ENCODE measurements at places on chromosomes 13 and 19. TPM values are rescaled to one million over a fixed set of nuclear protein-coding genes. Genes with fewer than 3 reads are reported as not detected.

Gene FGF14
- not detected for total RNA-seq

DNA sequence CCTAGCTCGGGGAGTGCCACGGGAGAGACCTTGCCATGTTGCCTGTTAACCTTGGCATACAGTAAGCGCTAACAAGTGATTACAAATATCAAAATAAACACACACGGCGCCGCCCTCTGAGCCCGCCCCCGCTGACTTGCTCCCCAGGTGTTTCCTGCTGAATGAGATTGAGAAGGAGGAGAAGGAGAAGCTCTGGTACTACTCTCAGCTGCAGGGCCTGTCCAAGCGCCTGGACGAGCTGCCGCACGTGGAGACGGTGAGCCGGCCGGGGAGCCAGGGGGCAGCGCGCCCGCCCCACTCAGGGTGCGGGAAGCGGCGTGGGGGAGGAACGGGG lies 5.0 kb downstream of the APC2 start:
- H3K27ac ChIP-seq = no peak overlapping the region
- no peak overlapping the region for H3K4me3 ChIP-seq
- H3K36me3 ChIP-seq = peaks cover 4% of the 10 kb centered on the region
- peaks cover 3% of the 10 kb centered on the region for H3K27me3 ChIP-seq
- no peak for DNase-seq

DNA sequence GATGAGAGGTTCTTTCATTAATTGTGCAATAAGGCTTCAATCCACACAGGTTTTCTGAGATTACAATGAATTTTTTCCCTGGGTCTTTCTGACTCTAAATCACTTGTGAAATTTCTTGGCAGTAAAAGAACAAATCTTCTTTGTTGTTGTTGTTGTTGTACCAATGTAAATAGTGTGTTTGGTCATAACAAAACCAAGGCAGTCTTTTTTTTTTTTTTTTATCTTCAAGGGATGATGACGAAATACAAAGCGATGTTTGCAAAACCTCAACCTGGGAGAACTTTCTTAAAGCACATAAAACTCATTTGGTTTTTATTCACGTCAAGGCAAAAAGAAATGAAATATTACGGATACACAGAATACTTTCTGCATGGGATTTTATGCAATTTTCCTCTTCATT lies 462.0 kb downstream of the LIG4 start:
- no peak for DNase-seq
- H3K4me3 ChIP-seq = no peak overlapping the region
- H3K4me1 ChIP-seq = no peaks in the 10 kb centered on the region
- H3K27ac ChIP-seq = no peak overlapping the region

GRCh38 chr13:108915095-108915633 lies 285.8 kb downstream of the MYO16 start:
- no peaks in the 10 kb centered on the region for H3K27me3 ChIP-seq
- H3K27ac ChIP-seq = peak overlapping the region; percentile 85
- no peak for DNase-seq
- H3K4me1 ChIP-seq = peaks cover 5% of the 10 kb centered on the region
- H3K4me3 ChIP-seq = no peak overlapping the region
- no peaks in the 10 kb centered on the region for H3K36me3 ChIP-seq

- H3K4me3 ChIP-seq = no peak overlapping the region
- peaks cover 30% of the 10 kb centered on the region for H3K4me1 ChIP-seq
- no peaks in the 10 kb centered on the region for H3K27me3 ChIP-seq
- DNase-seq = no peak
- H3K27ac ChIP-seq = no peak overlapping the region
Observed at GRCh38 chr19:3692141-3693024, 7.9 kb downstream of the PIP5K1C start.

- no peaks in the 10 kb centered on the region for H3K36me3 ChIP-seq
- no peaks in the 10 kb centered on the region for H3K27me3 ChIP-seq
Observed at GRCh38 chr19:54795758-54796157, 7.7 kb upstream of the KIR2DL4 start.

DNA sequence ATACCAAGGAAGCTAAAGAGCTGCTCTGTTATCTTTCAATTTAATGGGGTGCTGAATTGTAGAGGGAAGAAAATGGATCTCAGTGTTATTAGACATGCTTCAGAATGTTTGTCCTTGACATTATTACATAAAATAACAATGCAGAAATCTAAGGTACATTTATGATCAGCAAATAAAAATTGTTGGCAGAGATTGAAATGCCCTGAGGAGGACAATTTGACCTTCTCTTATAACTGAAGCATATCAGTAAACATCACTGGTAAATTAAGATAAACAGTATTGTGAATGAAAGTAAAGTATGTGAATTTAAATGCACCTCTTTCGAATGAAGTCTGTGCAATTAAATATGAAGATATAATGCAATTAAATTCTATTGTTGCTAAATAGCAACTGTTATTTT lies 1362.1 kb upstream of the ATXN8OS start:
- no peaks in the 10 kb centered on the region for H3K27me3 ChIP-seq
- H3K36me3 ChIP-seq = no peaks in the 10 kb centered on the region
- no peak overlapping the region for H3K27ac ChIP-seq
- no peak overlapping the region for H3K4me3 ChIP-seq
- no peaks in the 10 kb centered on the region for H3K4me1 ChIP-seq
- no peak for DNase-seq

Gene ZNF573
- 13.6 TPM for total RNA-seq

DNA sequence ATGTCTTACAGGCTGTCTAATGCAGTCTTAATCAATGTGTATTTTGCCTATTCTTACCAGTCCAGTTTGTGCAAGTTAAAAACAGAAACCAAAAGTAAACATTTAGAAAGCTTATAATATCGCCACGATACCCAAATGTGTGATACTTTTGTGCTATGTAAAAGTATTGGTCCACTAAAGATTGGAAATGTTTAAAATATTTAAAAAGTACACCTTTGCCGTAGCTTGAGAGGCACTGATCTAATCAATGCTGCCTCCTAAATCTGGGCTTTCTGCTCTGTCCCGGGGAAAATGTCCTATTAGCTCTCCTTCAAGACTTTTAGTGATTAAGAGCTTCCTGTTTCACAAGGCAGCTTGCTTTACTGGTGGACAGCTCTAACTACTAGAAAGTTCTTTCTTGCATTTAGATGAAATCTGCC lies 64.7 kb downstream of the DNAJC15 start:
- no peaks in the 10 kb centered on the region for H3K27me3 ChIP-seq
- H3K4me3 ChIP-seq = peak overlapping the region; percentile 28
- peak overlapping the region; percentile 17 for H3K27ac ChIP-seq

DNA sequence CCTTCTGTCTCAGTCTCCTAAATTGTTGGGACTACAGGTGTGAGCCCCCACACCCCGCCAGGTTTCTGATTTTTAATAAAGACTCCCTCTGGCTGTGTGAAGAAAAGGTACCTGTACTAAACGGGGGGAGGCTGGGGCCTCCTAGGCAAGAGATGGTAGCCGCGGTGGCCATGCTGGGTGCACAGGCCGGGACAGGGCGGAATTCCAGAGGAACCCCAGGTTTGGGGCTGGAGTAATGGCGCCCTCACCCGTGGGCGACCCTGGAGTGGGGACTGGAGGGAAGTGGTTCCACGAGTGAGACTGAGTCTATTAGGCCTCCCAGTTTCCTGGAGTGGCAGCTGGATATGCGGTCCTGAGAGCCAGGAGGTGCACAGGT lies 1.6 kb upstream of the CBARP start:
- peaks cover 5% of the 10 kb centered on the region for H3K4me1 ChIP-seq
- no peak overlapping the region for H3K4me3 ChIP-seq
- no peak for DNase-seq
- H3K27me3 ChIP-seq = no peaks in the 10 kb centered on the region

- no peak overlapping the region for H3K4me3 ChIP-seq
- no peaks in the 10 kb centered on the region for H3K27me3 ChIP-seq
- DNase-seq = no peak
Observed at GRCh38 chr19:44648631-44649251, 5.0 kb downstream of the PVR start.

DNA sequence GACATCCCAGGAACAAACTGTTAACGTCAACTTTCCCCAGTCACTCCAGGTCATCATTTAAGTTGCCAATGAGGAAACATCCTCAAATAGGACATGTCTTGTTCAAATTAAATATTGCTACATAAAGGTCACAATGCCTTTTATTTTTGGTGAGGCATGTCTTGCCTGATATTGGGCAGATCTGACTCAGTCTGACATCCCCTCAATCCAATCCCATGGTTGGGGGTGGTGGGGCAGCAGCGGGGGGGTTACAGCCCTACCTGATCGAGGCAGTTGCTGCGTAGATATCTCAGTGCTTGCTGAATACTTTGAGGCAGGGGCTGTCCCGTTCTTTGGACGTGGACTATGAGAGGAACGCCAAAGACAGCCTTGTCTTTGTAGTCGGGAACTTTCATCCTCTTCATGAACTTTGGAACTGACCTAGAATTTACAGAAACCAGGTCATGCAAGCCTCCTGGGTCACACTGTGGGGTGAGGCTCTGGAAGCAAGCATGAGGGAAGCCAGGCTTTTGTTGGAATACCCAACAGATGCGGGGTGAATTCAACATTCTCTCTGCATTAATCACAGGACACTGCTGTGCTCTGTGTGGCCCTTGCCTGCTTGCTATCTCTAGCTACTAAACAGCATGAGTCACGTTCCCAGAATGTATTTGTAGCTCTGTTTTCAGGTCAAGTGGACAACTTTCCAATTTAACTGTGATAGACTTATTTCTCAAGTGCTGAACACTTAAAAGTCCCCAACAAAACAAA lies 109.8 kb downstream of the KL start:
- H3K27me3 ChIP-seq = no peaks in the 10 kb centered on the region
- peak; percentile 77 for DNase-seq
- H3K4me1 ChIP-seq = peaks cover 88% of the 10 kb centered on the region
- H3K4me3 ChIP-seq = no peak overlapping the region
- peaks cover 47% of the 10 kb centered on the region for H3K36me3 ChIP-seq

DNA sequence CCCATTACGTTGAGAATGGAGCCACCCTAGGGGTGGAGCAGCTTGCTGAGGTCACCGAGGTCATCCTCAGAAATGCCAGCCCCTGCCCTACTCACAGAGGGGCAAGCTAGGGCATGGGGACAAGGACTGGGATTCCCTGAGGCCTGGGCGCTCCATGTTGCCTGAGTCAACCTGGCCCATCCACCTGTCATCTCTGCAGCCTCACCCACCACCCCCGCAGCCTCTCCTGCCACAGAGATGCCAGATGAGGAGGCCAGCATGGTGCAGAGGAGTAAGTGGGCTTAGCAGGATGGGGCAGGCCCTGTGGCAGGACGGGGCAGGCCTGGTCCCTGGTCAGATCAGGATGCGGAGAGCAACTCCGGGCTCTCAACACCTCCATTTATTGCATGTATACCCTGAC lies 9.5 kb downstream of the NKPD1 start:
- no peak overlapping the region for H3K4me3 ChIP-seq
- no peaks in the 10 kb centered on the region for H3K27me3 ChIP-seq
- no peaks in the 10 kb centered on the region for H3K36me3 ChIP-seq

DNA sequence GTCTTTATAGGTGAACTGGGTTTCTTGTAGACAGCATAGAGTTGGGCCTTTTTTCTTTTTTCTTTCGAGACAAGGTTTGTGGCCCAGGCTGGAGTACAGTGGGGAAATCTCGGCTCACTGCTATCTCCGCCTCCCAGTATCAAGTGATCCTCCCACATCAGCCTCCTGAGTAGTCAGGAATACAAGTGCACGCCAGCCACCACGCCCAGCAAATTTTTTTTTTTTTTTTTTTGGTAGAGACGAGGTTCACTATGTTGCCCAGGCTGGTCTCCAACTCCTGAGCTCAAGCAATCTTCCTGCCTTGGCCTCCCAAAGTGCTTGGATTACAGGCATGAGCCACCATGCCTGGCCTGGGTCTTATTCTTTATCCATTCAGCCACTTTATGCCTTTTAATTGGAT lies 5.1 kb upstream of the CALM3 start:
- no peaks in the 10 kb centered on the region for H3K36me3 ChIP-seq
- H3K4me3 ChIP-seq = no peak overlapping the region
- H3K27ac ChIP-seq = no peak overlapping the region
- DNase-seq = no peak
- no peaks in the 10 kb centered on the region for H3K4me1 ChIP-seq
- H3K27me3 ChIP-seq = no peaks in the 10 kb centered on the region

- peaks cover 14% of the 10 kb centered on the region for H3K36me3 ChIP-seq
- no peaks in the 10 kb centered on the region for H3K27me3 ChIP-seq
- H3K4me1 ChIP-seq = no peaks in the 10 kb centered on the region
- DNase-seq = no peak
- H3K4me3 ChIP-seq = no peak overlapping the region
Observed at GRCh38 chr19:16366433-16367260, 42.0 kb downstream of the KLF2 start.

DNA sequence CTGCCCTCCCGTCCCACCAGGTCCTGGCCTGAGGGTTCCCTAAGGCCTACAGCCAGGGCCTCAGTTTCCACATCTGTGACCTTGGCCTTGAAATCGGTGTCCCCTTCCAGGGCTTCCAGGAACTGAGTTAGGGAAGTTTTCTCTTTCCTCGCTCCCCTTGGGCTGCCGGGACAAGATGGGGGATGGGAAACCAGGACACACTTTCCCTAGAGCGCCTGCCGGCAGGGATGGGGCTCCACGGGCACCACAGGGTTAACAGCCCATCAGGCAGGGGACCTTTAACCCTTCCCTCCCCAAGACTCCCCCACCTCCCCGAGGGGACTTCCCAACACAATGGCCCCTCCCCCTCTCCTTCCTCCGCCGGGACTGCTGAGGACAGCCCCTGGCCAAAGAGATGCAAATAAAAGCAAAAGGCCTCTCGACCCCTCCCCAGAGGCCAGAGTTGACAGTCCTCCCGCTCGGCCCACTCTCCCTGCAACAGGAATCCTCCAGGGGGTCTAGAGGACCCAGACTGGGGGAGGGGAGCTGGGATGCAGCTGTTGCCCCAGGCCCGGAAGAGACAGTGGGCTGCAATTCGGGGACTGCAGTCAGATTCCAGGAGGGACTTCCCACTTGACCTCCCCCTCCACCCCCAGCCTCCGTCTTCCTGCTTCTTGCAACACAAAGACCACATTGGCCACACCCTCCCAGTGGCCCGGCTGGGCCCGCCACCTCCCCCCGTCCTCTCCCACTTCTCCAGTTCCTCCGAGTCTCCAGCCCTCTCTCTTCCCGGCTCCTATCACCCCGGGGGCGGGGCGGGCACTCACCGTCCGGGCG lies 3.4 kb downstream of the BBC3 start:
- peaks cover 8% of the 10 kb centered on the region for H3K36me3 ChIP-seq
- H3K27ac ChIP-seq = peak overlapping the region; percentile 100
- H3K27me3 ChIP-seq = no peaks in the 10 kb centered on the region
- H3K4me1 ChIP-seq = peaks cover 62% of the 10 kb centered on the region
- peak; percentile 85 for DNase-seq

DNA sequence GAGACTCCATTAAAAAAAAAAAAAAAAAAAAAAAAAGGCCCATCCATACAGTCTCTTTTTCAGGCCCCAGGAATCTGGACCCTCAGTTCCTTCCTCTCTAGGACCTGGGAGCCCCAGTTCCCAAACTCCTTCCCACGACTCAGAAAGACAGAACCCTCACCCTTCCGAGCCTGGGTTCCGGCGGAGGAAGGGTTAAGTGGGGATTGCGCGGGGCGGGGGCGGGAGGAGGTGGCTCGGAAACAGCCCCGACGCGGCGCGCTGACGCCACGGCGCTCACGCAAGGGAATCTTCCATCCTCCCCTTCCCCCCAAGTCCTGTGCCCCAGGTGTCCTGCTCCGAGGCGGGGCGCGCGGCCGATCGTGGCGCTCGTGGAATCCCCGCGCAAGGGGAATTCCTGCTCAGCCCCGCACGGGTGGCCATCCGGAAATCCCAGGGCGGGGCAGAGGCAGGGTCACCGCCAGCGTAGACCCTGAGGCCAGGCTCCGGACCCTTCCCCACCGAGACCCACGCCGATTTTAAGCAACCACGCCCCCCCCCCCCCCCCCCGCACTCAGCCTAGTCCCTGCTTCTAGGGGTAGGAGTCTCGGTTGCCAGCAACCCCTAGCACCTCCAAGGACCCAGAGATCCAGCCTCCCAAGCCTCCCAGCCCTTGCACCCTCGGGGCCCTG lies 659 bp downstream of the NFKBID start:
- peak; percentile 65 for DNase-seq
- H3K36me3 ChIP-seq = peaks cover 32% of the 10 kb centered on the region
- H3K27me3 ChIP-seq = no peaks in the 10 kb centered on the region
